ENCODE measurements at places on chromosomes 6 and 20.

GRCh38 chr6:135088818-135089809 lies 34.5 kb upstream of the HBS1L start:
- DNase-seq: no peak

DNA sequence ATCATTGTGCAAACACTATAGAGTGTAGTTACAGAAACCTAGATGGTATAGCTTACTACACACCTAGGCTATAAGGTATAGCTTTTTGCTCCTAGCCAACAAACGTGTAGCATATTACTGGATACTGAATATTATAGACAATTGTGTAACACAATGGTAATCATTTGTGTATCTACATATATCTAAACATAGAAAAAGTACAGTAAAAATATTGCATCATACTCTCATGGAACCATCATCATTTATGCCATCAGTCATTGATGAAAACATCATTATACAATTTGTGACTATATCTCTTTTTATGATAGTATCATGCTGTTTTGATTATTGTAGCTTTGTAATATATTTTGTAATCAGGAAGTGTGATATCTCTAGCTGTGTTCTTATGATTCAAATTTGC lies 21.0 kb upstream of the HCRTR2 start:
- no peak for DNase-seq

- no peak for DNase-seq
These were observed 33.1 kb upstream of the FBXL4 start for GRCh38 chr6:98980819-98981218.

- DNase-seq: no peak
These were observed 381.2 kb downstream of the CD83 start for GRCh38 chr6:14498748-14499147.

- DNase-seq: no peak
These were observed 29.1 kb upstream of the SCRT2 start for GRCh38 chr20:704726-705125.

DNA sequence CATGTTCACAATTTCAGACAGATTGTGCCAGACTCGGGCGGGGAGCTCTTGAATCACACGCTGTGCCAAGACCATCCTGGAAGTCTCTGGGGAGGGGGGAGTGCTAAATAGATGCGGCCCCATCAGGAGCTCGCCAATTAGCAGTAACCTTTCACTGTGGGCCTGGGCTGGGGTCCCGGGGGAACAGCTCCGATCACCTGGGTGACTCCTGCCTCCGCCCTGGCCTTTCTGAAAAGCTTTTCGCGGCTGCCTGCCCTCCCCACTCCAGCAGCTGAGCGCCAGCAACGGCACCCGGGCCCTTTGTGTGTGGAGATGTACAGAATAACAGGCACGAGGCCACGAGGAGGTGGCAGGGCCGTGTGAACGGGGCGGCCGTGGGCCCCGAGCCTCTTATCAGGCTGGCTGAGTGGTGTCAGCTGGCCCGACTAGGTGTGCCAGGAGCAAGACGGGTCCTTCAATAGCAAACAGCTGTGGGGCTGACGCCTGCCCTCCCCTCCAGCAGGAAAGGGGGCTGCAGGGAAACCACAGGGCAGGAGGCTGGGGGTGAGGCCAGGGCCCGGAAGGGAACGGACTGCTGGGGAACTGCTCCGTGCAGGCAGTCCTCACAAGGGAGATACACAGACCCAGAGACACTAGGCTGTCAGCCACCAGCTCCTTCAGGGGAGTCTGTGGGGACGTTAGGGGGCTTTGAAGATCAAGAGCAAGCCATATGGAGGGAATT lies 56.8 kb downstream of the NOL4L start:
- peak; percentile 33 for DNase-seq

GRCh38 chr20:4855097-4855496 lies 133.4 kb downstream of the PRND start:
- DNase-seq: no peak

- DNase-seq: peak; percentile 24
These were observed 3.2 kb upstream of the HLA-DMB start for GRCh38 chr6:32943864-32944649.

- no peak for DNase-seq
These were observed 43.8 kb downstream of the MAP3K4 start for GRCh38 chr6:161035182-161035980.

- DNase-seq: no peak
These were observed 4.4 kb upstream of the TUBB1 start for GRCh38 chr20:59014680-59015389.

DNA sequence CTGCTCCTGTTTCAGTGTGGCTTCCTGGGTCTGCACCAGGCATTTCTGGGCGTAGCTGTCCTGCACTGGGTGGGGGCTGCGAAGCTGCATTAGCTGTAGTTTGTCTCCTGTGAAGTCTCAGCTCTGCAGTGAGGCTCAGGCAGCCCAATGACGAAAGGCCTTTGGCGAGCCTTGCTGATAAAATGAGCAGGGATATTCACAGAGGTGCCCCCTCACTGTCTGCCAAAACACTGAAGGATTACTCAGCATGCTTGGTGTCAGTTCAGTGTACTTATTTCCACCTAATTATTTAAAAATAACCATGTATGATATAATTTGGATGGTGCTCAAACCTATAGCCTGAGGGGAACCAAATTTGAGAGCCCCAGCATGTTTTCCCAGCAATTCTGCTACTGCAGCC lies 73.5 kb downstream of the ECT2L start:
- no peak for DNase-seq

GRCh38 chr20:2102585-2103460 lies 1.2 kb downstream of the STK35 start:
- DNase-seq: peak; percentile 94

DNA sequence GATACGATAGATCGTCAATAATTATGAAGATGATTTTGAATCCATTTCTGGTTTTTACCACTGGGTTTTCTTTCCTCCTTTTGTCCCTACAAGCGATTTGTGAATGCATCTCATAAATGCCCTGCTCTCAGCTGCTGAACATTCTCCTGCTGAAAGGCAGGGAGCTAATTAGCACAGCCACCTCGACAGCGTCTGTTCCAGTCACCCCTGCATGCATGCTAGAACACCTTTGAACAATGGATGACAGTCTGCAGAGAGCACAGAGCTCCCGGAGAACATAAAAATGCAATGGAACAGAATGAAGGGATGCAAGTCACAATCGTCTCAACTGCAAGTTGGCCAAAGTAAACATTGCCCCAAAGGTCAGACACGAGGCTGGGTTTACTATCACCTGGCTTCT lies 105.8 kb downstream of the SLC35B3 start:
- no peak for DNase-seq

DNA sequence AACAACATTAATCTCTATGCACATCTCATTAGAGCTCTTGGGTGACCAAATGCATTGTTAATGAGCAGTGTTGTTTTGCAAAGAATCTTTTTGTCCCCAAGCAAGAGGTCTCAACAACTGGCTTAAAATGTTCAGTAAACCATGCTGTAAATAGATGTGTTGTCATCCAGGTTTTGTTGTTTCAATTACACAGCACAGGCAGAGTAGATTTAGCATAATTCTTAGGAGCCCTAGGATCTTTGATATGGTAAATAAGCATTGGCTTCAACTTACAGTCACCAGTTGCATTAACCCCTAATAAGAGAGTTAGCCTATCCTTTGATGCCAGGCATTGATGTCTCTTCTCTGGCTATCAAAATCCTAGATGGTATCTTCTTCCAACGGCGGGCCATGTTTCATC lies 23.3 kb downstream of the NUP153 start:
- no peak for DNase-seq

DNA sequence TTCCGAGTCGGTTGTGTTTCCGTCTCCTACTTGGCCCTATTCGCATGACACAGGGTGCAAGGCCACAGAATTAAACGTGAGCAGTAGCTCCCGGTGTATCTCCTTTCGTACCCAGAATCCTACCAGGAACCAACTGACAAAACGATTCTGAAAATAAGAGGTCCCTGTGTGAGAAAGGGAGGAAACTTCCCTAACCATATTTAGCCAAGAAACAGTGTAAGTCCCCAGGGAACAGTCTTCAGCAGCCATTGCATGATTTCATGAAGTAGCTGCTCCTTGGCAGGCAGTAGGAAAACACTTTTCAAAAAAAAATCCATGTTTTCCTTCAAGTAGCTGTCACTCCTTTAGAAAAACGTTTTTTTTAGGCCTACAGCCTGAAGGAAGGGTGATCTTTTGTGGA lies 46.9 kb downstream of the PDE10A start:
- no peak for DNase-seq

- no peak for DNase-seq
These were observed 148.6 kb upstream of the MAN1A1 start for GRCh38 chr6:119497988-119498727.

- no peak for DNase-seq
These were observed 72.5 kb downstream of the PPP1R3G start for GRCh38 chr6:5157621-5158138.

GRCh38 chr20:44646641-44647274 lies 4.7 kb downstream of the ADA start:
- DNase-seq: no peak

GRCh38 chr6:52502306-52503029 lies 74.4 kb downstream of the TRAM2 start:
- DNase-seq: no peak

DNA sequence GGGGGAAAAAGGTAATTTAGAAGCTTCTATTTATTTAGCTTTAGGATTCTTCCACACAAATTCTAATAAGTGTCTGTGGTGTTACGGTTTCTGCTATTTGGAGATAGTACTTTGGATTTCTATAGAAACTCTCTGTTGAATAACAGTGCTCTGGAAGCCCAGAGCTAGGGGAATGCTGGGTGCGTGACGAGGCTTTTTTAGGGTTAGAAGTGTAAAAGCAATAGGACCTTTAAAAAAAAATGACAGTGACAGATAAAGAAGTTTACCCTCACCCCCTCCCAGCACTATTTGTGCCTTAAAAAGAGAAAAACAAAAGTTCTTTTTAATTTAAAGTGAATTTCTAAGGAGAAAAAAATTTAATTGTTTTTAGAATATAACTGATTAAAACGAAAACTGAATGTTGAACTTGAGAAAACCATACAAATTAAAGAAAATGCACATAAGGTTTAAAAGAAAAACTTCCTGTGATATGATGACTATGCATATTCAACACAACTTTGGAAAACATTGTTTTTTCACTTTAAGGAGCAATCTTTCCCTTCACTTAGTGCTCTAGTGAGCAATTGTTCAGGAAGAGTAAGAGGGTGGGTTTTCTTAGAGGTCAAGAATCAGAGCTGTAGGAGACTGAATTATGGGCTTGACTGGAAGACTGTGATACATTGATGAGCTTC lies 89.6 kb upstream of the RIPOR2 start:
- no peak for DNase-seq

DNA sequence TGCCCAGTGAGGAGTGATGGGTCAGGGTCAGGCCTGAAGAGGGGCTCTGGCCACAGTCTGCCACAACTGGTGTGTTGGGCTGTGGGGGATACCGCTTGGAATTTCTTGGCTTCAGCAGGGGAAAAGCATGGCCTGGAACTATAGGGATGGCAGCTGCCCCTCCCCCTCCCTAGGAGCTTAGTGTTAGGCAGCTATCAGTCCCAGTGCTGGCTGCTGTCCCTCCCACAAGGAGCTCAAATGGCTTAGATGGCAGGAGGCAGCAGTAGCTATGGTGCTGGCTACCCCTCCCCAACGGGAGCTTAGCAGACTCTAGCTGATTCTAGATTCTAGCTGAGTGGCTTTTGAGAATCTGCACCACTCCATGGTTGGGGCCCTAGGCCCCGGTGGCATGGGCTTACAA lies 414.5 kb upstream of the HSF2 start:
- no peak for DNase-seq

DNA sequence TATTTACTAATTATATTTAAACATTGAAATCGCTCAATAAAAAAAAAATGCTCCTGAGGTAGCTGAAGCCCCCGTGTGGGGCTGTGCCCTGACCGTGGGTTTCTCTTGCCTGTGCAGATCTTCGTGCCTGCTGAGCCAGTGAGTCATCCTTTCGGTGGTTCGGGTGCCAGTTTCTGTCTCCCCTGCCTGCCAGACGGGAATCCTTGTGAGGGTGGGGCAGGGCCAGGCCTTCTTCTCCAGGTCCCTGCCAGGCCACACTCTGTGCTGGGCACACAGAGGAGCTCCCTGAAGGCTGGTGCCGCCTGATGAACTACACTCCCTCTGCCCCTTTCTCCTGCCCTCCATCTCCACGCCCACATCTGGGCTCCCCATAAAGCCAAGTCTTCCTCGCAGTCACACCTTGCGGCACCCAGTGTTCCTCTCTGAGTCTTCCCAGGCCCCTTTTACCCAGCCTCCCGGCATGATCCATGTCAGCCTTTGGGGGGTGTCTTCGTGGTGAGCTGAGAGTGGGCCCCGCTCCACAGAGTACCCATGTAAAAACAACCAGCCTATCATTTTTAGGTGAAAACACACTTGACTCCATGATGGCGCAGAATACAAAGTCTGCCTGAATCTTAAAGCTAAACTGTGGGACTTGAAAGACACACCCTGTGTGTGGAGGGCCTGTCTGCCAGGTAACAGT lies 19.3 kb downstream of the FGD2 start:
- DNase-seq: peak; percentile 44

- no peak for DNase-seq
These were observed 251.9 kb downstream of the UST start for GRCh38 chr6:148998704-148999103.

GRCh38 chr20:45419188-45420091 lies 3.5 kb downstream of the PIGT start:
- DNase-seq: no peak

DNA sequence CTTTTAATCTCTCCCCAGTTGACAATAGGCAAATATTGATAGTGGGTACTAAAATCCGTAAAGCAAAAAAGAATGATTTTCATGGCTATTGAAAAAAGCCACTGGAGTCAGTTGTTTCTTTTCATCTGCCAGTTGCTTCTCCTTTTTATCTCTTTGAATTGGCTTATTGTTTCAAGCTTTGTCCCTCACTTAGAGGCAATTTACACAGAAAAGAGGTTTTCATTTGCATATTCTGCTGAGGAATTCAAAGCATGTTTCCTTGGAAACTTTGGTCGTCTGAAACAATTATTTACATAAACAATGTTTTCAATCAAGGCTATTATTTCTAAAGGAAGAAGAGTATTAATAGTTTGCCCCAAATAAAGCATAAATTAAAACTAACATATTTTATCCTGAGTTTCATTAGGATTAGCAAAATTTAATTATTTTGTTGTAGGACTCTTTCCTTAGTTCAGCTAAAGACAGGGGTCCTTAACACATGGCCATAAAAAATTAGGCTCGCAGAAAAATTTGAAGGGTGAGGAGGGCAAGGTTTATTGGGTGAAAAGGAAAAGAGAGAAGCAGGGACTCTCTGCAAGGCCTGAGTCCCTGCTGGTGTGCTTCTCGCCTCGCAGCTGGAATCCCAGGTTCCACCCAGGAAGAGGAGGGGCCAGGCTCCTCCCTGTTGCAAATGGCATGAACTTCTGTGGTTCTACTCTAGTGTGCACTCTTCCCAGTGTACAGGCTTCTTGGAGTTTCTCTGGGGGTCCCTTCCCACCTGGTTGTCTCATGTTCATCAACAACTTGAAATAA lies 138.8 kb upstream of the LAMA2 start:
- no peak for DNase-seq

- no peak for DNase-seq
These were observed 726 bp downstream of the FLRT3 start for GRCh38 chr20:14336686-14337085.

DNA sequence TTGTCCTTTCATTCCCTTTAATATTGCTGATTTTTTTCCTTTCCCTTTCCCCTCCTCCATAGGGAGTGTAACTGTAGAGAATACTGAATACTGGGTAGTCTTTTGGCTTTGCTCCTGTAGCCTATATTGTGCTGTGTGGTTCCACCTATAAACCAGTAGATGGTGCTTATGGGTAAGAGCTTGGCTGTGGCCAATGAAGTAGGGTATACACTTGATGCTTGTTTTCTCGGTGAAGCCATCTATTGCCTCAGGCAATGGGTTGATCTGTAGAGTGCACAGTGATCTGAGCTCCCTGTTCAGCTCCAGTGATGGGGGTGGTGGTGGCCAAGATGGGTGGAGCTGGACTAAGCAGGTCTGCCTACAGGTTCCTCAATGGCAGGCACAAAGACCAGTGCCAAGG lies 203.3 kb upstream of the IMPG1 start:
- no peak for DNase-seq

All from CD8-positive, alpha-beta T cell (primary cell).